ENCODE measurements at places on chromosomes 7 and 10. TPM values are rescaled to one million over a fixed set of nuclear protein-coding genes. Genes with fewer than 3 reads are reported as not detected.

GARIN1A gene
- 3.6 TPM for total RNA-seq

HABP2 gene
- not detected for total RNA-seq

CPVL gene
- total RNA-seq: 14.7 TPM

ADARB2 gene
- not detected for total RNA-seq

UPK3BL2 gene
- total RNA-seq: 22.5 TPM

AP4M1 gene
- 17.9 TPM for total RNA-seq

TYSND1 gene
- 87.3 TPM for total RNA-seq

ACHE gene
- total RNA-seq: 1.3 TPM

AQP1 gene
- 1.2 TPM for total RNA-seq

PPP1R17 gene
- total RNA-seq: not detected

GSTO1 gene
- 46.0 TPM for total RNA-seq
